ENCODE measurements at places on chromosomes 3 and 15.

- DNase-seq: no peak
These were observed 91.1 kb upstream of the RNF7 start for GRCh38 chr3:141646760-141647561.

- no peak for DNase-seq
These were observed 378.7 kb upstream of the CNTN6 start for GRCh38 chr3:713947-714620.

DNA sequence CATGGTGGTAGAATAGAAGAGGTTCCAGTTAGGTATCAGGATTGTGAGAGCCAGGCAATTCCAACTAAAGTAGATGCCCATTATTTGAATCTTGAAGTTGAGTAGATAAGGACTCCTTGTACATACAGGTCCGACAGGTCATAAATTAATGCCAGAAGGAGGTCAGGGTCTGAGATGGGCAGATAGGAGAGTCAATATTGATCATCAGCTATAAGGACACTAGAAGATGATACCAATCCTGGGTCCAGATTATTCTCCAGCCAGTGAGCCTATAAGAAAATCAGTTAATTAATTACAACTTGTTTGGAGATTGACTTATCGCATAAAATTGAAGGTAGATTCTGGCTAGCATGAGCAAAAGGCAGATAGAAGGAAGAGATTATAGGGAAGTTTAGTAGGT lies 378.4 kb upstream of the NAALADL2 start:
- no peak for DNase-seq

- no peak for DNase-seq
These were observed 34.8 kb downstream of the SLC12A8 start for GRCh38 chr3:125177746-125178145.

- DNase-seq: no peak
These were observed 292.6 kb upstream of the DPH6 start for GRCh38 chr15:35838424-35839111.

GRCh38 chr15:25668901-25669300 lies 194.2 kb downstream of the ATP10A start:
- DNase-seq: no peak

DNA sequence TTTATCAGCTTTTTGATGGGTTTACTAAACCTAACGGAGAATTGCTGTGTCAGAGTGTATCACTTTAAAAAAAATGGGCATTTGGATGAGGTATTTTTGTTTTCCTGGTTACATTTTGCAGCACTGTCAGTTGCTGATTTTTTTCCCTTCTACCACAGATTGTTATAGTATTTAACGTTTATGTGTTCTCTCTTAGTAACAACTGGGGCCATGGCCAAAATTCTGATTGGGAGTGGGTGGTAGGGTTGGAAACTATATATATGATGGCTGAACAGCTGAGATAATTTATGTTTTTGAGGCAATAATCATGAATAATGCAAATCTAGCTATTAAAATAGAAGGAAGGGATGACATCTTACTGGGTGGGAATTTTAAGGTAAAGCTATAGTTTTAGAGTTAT lies 229.4 kb upstream of the SUCLG2 start:
- DNase-seq: no peak

DNA sequence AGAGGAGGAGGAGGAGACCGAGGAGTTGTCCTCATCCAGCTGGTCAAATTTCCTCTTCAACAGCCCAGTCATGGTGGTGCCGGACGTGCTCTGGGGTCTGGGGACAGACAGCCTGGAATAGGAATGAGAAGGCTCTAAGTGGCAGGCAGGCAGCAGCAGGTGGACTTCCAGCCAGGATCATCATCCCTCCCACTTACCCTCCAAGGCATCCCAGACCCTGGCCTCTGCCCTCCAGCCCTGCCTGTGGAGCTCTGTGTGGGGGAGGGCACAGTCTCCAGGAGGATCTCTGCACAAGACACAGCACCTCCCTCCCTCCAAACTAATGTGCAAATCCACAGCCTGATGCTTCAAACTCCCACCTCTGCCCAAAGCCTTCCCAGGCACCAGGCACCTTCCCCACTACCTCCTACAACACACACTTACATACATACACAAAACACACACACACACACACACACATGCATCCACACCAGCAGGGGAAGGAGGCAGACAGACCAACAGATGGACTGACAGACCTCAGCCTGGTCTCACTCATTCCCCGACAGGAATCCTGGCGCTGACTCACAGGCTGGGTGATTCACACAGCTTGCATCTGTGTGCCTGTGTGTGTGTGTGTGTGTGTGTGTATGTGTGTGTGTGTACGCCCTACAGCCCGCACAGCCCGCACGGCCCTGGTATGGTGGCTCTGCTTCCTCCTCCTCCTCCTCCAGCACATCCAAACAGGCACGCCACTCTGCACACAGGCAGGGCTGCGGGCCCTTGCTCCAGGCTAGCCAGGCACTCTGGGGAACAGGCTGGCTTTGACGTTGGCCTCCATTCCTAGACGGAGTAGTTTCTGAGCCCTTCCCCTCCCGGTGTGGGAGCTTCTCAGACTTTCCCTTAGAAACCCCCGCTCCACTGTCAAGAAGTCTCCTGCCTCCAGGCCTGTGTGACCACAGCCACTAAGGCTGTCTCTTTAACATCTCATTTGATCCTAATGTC lies 6.5 kb downstream of the CSRNP1 start:
- DNase-seq: peak; percentile 95

GRCh38 chr15:62782071-62782841 lies 260.3 kb upstream of the TPM1 start:
- DNase-seq: peak; percentile 93

DNA sequence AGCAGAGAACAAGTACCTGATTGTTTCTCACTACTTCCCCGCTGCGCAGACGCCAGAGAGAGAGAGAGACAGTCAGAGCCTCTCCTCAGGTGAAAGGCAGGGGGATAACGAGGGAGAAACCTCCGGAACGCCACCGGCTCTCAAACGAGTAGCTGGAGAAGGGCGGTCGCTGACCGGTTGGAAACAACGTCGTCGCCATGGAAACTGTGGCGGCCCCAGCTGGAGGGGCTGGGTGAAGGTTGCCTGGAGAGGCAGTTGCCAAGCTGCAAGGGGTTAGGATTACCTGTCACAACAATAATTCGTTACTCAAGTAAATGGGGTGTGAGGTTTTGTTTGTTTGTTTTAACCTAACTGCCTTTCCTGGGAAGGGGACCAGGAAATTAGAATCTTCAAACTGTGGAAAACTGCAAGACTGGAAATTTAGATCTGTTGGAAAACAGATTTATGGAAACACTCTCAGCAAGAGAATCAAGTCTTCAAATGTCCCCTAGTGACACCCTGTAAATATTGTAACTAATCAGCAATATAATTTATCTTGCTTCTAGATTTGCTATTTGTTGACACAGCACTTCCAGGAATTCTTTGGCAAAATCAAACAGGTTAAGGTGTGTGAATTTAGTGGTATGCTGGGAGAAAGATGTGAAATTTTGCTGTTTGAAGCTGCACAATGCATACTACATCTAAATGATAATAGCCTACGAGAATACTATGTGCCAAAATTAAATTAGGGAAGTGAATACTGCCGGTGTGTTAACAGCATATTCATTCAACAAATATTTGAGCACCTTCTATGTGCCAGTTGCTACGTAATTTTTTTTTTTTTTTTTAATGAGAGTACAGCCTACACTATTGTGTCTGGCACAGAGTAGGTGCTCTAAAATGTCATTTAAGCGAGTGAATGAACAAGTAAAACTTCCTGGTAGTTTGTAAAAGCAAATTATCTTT lies at the start of gene DNAH12:
Gene DNAH12, minus strand, starts transcription at position 164 of the 945 bp plus-strand sequence. CDS start 1,474 bp downstream, outside the sequence.
- peak; percentile 56 for DNase-seq

DNA sequence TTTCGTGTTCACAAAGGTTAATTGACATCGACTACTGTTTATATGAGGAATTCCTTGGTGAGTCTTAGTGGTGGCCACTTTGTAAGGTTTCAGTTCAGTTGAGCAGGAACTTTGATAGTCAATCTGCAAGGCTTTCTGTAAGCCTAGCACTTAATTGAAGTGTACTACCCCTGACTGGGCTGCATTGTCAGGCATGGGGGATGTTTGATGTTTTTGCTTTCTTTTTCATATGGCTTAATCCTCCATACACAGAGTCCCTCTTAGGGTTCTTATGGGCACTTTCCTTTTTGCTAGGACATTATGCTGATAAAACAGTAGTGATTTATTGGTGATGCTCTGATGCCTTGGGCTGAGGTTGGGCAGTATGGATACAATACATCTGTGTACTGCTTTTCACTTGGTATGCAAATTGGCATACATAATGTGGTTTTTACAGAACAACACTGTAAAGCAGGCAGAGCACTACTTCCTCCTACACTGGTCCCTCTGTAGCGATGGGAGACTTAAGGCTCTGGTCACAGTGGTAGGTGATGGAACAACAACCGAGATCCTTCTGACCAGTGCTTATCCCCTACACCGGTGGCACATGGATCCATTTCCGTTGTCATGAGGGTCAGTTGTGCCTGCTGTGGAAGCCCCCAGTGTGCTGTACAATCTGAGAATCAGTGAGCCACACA lies 261.0 kb downstream of the MFSD1 start:
- no peak for DNase-seq

- DNase-seq: peak; percentile 45
These were observed 31.4 kb upstream of the ZBTB38 start for GRCh38 chr3:141336672-141337522.

DNA sequence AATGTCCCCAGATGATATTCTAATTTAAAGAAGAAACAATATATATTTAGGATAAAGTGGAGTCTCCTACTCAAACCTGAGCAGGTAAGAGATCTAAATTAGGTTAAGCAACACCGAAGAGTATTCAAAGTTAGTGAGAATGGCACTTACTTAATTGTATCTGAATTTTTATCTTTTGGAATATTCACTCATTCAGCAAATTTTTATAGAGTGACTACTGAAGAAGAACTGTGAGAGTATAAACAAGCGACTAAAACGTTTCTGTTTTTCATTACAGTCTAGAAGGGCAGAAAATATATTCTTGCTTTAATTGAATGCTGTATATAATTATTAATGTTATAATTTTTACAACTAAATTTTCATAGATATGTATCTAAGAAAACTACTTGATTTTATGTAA lies 567.7 kb upstream of the TBL1XR1 start:
- peak; percentile 27 for DNase-seq

DNA sequence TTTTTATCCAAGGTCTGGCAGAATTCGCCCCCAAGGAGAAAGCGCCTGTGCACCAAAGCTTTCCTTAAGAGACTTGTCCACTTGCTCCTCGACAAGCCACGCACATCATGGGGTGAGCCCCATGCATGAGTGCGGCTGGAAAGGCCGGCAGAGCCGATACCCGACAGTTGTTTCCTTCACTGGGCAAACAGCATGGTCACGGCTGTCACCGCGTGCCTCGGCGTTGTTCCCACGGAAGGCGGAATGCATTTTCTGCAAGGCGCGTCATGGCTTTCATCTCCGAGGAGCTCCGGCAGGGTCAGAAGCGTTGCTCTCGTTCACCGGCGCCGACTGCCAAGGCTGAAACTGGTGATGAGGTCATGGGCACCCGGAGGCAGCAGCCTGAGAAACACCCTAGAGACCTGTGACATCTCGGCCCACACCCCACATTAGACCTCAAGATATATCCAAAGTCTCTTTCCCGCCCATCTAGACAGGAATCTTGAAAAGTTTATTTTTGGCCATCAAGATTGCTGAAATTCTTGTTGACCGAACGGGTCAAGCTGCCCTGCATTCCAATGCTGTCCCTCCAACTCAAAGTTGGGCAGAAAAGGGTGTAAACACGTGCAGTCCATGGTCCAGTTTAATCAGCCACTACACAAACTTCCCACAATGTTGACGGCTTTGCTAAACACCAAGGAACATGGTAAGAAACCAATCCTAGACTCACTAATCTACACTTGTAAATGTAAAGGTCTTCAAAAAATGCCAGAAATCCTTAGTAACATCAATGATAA lies 604 bp upstream of the TJP1 start:
- peak; percentile 83 for DNase-seq

- peak; percentile 52 for DNase-seq
These were observed 11.1 kb downstream of the DCUN1D1 start for GRCh38 chr3:182969277-182969676.

DNA sequence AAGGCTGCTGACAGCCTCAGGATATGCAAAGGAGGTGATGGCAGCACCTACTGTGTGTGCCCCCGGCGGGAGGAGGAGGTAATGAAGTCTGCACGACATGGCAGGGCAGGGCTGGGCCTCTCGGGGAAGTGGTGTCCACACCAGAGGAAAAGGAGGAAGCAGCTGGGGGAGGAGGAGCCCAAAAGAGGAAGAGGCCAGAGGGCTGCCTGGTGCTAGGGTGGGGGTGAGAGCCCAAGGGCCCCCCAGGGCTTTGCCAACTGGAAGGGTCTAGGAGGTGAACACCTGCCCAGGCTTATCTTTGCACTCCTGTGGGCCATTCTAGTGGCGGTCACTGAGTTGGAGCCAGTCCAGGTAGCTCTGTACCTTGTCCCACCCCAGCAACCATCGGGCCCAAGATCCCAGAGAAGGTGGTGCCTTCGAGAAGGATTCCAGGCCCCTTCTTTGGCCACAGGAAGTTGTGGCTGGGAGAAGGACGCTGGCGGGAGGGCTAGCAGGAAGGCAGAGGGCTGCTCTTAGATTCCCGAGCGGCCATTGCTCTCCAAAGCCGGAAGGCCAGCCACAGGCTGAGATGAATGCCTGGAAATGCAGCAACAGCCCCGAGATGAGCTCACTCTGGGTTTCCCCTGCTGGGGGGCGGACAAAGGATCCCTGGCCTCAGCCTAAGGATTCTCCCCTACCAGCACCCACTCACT lies 7.0 kb downstream of the GNAI2 start:
- no peak for DNase-seq

GRCh38 chr15:80323285-80323684 lies 71.3 kb upstream of the CTXND1 start:
- DNase-seq: no peak

- DNase-seq: no peak
These were observed 278.1 kb upstream of the PLSCR5 start for GRCh38 chr3:146883288-146883687.

DNA sequence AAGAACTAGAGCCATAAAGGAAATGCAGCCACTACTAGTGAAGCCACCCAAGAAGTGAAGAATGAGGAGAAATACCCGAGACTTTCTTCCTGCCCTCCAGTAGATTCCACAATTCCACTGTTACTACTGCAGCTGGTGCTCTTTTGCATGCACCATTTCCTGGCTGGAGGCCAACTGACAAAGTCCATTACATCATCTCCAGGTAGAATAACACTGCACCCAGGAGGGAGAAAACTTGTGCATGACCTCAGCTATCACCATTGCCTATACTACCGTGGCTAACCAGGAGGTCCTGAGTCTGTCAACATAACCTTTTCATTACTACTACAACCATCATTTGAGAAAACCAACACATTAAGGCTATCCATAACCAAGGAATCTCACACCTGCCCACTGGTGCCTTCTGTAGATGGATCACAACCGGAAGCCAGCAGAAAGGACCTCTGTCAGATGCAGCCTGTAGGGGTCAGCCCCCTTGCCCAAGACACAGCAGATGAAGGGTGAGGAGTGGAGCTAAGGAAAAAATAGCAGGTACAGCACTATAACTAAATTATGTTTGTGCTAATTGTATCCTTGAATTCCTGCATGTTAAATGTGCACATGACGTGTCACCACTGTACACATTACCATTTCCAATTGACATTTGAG lies 200.8 kb upstream of the C2CD4B start:
- DNase-seq: no peak

DNA sequence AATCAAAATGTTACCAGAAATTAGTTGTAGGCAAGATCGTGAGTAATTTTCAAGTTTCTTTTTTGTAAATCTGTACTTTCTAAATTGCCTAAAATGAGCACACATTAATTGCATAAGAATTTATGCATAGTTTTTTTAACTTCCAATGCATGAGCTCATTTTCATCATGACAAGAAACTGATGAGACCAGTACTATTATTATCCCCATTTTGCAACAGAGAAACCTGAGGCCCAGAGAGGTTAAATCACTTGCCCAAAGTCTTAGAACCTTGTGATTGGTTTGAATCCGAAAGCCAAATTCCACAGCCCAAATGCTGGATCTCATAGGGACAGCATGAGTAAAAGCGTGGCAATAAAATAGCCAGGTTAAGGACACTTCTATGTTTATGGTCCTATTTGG lies 274.7 kb downstream of the ERC2 start:
- no peak for DNase-seq
